Esophagus mucosa (tissue), 1 donor: ENCODE measurements at places on chromosomes 12 and 14.

DNA sequence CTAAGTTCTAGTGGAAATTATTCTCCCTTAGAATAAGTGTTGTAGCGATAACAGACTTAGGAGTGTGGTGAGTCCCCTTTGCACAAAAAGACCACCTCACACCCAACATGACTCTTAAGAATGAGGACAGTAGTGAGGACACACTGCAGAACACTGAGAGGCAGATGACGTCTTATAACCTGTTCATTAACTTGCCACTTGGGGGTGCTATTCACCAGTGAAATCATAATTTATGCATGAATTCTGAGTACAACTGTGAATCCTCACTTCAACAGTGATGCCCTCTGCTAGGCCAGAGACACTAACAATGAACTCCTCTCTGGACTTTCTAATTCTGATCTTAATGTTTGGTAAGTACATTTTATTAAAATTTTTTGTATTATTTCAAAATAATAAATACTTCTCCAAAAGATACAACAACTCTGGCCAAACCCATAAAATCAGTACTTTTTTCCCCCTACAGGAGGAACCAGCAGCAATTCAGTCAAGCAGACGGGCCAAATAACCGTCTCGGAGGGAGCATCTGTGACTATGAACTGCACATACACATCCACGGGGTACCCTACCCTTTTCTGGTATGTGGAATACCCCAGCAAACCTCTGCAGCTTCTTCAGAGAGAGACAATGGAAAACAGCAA lies 274.7 kb downstream of the DAD1 start:
- peak; percentile 84 for ATAC-seq

DNA sequence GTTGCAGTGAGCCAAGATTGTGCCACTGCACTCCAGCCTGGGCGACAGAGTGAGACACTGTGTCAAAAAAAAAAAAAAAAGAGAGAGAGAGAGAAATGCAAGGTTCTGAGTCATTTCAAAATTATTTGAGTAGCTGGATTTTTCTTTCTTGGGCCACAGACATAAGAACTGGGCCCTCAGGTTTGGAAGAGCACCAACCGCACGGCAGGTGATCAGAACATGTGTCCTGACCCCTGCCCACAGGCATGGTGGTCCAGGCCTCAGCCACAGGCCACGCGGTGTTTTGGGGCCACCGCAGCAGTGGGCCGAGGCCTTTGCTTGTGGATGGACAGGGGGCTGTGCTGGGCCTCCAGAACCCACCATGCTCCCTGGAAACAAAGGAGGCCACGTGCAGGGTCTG lies 126.7 kb downstream of the CALM1 start:
- ATAC-seq: no peak

- ATAC-seq: no peak
These were observed 26.2 kb downstream of the AACS start for GRCh38 chr12:125091401-125091800.

- ATAC-seq: peak; percentile 35
These were observed 479.8 kb downstream of the ZFP36L1 start for GRCh38 chr14:68312884-68313610.

DNA sequence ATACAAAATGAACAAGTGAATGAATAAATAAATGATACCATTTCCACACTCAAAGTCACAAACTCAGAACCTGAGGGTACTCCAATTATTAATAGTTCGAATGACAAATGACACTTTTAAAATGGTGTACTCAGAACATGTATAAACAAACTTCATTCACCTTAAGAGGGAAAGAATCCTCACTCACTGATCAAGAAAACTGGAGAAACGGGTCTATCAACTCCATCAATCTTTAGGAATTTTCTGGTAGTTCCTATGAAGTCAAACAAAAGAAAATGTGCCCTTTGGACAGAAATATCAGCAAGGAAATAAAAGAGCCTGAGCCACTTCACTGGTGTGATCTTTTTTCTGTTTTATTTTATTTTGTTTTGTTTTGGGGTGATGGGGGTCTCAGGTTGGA lies 5.2 kb upstream of the NRDE2 start:
- ATAC-seq: peak; percentile 56

- ATAC-seq: no peak
These were observed 44.0 kb downstream of the VCPKMT start for GRCh38 chr14:50072395-50072794.

DNA sequence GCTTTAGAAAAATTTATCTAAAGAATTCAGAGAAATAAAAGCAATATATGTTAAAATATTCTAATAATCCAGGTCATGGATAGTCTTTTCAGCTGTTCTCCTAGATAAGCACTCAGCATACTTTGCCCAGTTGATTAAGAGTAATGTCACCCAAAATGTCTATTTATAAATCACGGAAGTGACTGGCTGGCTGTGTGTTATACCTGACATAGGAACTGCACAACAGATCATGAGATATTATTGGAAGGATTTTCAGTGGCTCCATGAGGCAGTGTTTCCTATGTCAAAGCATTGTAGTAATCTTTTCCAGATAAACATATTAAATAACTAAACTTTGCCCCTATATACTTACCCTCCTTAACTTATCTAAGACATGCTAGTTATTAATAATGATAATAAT lies 128.8 kb downstream of the ITPR2 start:
- no peak for ATAC-seq

DNA sequence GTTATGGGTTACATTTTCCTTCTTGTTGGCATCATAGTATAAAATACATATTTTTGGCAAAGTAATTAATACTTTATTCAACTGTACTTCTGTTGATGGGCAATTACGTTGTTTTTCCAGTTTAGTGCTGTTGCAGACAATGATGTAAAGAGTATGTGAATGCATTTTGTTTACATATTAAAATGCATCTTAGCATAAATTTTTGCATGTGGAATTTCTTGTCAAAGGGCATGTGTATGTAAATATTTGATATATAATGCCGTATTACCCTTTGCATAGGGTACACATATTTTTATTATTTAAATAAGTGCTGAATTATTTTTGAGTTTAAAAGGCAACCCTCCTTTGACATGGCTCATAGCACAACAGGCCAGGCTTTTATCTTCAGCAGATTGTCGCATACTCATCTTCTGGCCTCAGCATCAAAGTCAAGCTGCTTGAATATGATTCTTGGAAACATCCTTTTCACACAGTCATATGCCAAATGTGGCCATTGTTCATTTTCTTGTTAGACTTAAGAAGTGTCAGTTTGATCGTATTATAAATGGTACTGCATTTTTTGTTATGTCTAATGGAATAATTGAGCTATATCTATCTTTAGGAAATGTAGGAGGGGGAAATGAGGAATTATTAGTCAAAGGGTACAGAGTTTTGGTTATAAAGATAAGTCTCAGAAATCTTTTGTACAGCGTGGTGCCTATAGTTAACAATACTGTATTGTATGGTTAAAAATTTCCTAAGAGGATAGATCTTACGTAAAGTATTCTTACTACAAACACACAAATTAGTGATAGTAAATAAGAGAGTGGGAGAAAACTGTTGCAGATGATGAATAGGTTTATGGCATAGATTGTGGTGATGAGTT lies 138.5 kb downstream of the FUT8 start:
- ATAC-seq: no peak

DNA sequence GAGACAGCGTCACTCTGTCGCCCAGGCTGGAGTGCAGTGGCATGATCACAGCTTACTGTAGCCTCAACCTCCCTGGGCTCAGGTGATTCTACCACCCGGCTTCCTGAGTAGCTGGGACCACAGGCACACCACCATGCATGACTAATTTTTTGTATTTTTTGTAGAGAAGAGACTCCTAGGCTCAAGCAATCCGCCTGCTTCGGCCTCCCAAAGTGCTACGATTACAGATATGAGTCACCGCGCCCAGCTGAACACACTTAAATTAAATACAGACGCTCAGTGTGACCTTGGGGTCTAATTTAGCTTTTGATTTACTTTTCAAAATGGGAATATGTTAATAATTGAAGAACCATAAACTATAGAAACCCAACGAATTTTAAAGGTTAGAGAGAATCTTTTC lies 77.2 kb downstream of the C2CD5 start:
- ATAC-seq: no peak

- ATAC-seq: no peak
These were observed 2.3 kb upstream of the CYP46A1 start for GRCh38 chr14:99681832-99682148.

GRCh38 chr12:120225852-120226640 lies 25.1 kb upstream of the RPLP0 start:
- peak; percentile 1 for ATAC-seq

DNA sequence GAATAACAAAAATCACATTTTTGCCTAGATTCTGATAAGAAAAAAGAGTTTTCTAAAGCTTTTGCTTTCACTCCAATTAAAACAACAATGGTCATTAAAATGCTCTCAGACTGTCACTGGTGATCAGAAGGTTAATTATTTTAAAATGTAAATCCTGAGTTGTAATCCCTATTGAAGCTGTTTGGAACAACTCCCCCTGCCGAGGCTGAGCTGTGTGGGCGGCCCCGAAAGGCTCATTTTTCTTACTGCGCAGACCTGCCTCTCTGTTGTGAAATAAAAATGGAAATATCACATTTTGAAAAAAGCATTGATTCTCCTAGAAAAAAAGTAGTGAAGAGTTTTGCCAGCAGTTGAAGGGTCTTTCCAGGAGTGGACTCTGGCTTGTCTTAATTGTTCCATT lies 174.8 kb upstream of the CDKN3 start:
- no peak for ATAC-seq

GRCh38 chr12:94145191-94145983 lies 3.0 kb upstream of the PLXNC1 start:
- no peak for ATAC-seq

- no peak for ATAC-seq
These were observed 58.7 kb downstream of the CCDC59 start for GRCh38 chr12:82299319-82300025.

GRCh38 chr12:40261937-40262336 lies 37.1 kb downstream of the LRRK2 start:
- no peak for ATAC-seq

GRCh38 chr14:99729991-99730875 lies 46.1 kb downstream of the CYP46A1 start:
- peak; percentile 65 for ATAC-seq

DNA sequence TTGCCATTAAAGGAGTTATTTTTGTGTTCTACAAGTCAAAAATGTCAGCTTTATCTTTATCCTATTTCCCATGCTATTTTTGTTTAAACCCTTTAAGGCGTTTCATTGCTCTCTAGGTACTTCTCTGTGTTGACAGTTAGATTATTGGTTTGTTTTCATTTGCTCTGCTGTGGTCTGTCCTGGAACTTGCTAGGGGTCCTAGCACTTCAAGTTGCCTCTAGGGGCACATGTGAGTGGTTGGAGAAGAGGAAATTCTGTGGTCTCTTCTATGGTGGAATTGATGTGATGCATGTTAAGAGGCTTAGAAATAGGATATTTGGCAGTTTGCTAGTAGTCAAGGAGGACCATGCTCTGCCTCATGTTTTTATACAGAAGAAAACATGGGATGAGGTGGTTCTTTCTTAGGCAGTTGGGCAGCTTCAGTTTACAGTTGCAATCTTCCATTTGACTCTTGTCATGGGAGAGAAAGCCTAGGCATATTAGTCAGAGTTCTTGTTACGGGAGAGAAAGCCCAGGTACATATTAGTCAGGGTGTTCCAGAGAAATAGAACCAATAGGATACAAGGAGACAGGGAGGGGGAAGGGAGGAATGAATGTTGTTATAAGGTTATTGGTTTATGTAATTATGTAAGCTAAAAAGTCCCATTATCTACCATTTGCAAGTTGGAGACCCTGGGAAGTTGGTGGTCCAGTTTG lies 14.4 kb downstream of the TTLL5 start:
- peak; percentile 57 for ATAC-seq

DNA sequence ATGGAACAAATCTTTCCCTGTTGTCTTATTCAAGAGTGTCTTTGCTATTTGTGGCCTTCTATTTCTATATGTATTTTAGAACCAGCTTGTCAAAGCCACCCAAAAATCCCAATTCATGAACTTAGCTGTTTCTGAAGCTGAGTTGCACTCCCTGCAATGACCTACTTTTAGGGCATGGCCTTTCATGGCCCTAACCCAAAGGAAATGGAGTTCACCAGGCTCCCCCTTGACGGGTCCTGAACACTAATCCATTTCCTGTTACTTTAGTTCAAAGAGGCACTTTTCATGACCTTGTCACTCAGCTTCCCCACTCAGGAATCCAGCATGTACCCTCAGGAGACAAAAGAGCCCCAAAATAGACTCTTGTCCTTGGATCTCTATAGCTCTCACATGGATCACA lies 7.6 kb downstream of the TMED8 start:
- no peak for ATAC-seq

DNA sequence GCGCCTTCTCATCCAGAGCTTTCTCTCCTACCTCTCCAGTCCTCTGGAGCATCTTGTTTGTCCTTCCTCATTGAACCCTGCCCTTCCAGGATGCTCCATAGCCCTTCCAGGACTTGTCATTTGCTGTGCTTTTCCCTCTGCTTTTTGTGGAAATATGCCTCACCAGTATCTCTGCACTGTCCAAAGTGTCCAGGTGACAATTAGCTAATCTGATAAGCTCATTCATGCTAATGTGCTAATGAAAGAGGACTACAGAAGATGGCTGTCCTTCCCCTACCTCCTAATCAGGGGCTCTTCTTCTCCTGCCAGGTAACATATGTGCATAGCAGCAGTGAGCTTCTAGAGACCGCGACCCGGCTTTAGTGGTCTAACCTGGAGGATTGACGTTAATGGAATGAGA lies 58.4 kb upstream of the OTX2 start:
- no peak for ATAC-seq

- no peak for ATAC-seq
These were observed 813.1 kb upstream of the NOVA1 start for GRCh38 chr14:27410981-27411380.

GRCh38 chr14:77037938-77038568 lies 9.5 kb upstream of the IRF2BPL start:
- no peak for ATAC-seq

DNA sequence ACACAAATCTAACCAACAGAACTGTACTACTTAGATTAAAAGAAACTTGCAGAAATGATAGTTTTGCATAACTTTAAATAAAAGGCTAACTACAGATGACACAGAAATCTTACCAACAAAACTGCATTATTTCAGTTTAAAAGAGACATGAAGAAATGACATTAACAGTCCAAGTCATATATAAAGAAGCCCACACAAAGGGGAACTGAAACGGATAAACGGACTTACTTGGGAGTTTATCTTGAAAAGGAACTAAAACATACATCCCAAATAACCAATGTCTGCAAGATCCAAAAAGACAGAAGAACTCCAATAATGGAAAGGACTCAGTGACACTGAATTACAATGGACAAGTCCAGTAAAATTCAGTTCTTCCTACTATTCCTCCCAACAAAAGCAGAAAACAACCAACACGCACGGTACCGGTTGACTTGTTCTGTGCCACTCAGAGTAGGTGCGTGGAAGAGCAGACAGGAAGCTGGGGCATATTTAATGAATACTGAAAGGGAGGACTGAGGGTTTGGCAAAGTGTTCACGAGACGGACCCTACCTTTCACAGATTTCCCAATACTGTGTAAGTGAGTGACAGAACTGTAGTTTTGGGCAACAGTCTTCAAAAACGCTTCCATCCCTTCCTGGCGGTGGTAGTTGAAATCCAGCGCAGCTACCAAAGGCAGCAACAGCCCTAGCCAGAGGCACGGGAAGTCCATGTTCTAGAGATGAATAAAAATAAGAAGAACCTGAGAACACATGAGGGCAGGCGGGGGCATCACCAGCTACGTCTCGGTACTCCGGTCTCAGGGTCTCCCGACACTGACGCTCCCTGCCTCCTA lies 627 bp downstream of the CPM start:
- ATAC-seq: peak; percentile 41

GRCh38 chr14:36935976-36936678 lies 236.3 kb downstream of the SLC25A21 start:
- peak; percentile 84 for ATAC-seq
